ENCODE measurements at places on chromosomes 12 and 14.

- no peak for DNase-seq
Observed at GRCh38 chr14:81157431-81157830, 63.3 kb downstream of the GTF2A1 start.

- no peak for DNase-seq
Observed at GRCh38 chr12:96140174-96140573, 54.0 kb upstream of the ELK3 start.

- DNase-seq = no peak
Observed at GRCh38 chr14:48586099-48586498, 910.7 kb upstream of the MDGA2 start.

- DNase-seq = no peak
Observed at GRCh38 chr12:7361265-7361664, 57.4 kb downstream of the ACSM4 start.

- no peak for DNase-seq
Observed at GRCh38 chr12:57489157-57489641, 1.3 kb downstream of the MARS1 start.
